Stimulated activated CD4-positive, alpha-beta T cell treated with anti-CD3 and anti-CD28 coated beads, Interleukin-2, amount 100 ng/mL, for 48 hours (primary cell): ENCODE measurements at places on chromosomes 12 and 14.
A peak's percentile ranks its signal among the peaks of the same experiment; 100 is the strongest.

GRCh38 chr12:77795699-77796098 lies 35.0 kb upstream of the NAV3 start:
- no peak for DNase-seq

- no peak for DNase-seq
These were observed 8.8 kb downstream of the DENND5B start for GRCh38 chr12:31582155-31582554.

GRCh38 chr12:119989731-119990381 lies 820 bp downstream of the BICDL1 start:
- DNase-seq = peak; percentile 68

DNA sequence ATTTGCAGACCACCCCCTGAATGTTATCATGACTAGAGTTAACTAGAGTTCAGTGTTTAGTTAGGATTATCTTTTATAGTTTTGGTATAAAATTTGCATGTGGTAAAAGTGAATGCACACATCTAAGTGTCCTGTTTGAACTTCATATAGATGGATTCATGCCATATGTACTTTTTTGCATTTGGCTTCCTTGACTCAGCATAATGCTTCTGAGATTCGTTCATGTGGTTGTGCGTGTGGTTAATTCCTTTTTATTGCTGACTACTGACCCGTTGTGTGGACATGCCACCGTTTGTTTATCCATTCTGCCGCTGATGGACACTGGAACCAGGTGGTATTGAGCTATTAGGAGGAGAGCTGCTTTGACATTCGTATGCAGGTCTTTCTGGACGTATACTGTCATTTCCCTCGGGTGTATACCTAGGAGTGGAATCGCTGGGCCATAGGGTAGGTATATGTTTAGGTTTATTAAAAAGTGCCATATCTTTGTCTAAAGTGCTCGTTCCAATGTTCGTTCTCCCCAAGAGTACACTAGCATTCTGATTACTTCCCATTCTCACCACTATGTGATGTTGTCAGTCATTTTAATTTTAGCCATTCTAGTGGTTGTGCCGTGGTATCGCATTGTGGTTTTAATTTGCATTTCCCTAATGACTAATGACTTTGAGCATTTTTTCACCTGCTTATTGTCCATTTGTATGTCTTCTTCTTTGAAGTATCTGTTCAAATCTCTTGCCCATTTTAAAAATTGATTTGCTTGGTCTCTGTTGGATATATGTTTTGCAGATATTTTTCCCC lies 37.7 kb downstream of the RIN3 start:
- DNase-seq = no peak

GRCh38 chr14:47966076-47966810 lies 290.8 kb upstream of the MDGA2 start:
- DNase-seq = no peak

DNA sequence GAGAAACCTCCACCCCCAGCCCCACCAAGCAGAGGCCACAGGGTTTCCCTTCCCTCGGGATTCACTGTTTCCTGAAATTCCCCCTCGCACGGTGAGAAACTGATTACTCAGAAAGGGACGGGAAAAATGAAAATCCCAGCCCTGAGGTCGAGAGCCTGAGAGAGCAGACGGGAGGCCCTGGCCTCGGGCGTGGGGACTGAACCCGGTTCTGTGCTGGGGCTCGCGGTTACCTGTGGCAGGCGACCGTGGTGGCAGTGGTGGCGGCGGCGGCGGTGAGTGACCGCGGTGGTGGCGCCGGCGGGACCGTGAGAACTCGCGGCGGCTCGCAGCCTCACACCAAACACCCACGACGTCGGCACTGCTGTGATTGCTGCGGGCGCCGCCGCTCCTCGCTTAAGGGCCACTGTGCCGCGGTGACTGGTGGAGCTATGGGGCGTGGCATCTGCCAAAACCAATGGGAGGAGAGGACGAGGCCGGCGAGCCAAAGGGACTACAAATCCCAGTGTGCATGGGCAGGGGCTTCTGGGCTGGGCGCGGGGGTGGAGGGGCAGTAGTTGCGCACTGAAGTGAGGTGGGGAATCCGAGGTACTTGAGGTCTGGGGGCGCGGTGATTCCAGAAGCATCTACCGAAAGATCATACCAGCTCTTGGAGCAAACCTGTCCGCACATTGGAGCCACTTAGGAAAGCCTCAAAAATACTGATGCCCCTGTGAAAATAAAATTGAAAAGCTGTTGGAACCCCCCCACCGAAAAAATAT lies at the start of gene LGMN:
Gene LGMN (minus strand): TSS at position 369 of the 758 bp plus-strand sequence. CDS start 15,841 bp downstream, outside the sequence.
- DNase-seq = peak; percentile 71

DNA sequence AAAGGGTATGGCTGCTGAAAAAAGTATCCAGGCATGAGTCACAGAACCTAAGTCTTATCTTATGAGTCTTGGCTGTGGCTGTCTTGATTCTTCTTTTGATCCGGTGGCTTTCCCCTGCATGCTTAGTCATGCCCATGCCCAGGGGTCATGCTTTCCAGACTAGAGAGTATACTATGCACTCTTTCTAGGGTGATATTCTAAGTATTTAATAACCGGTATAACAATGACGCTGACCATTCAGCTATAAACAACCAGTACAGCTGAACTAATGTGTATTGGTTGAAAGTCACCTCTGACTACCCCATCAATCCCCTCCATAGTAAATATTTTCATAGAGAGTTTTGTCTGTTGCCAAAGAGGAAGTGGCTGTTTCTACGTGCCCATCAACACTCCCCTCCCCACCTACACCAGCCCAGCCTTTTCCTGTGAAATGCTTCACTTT lies 34.7 kb upstream of the NRXN3 start:
- no peak for DNase-seq

- no peak for DNase-seq
These were observed 821.3 kb upstream of the TMEM132C start for GRCh38 chr12:127445581-127446139.

GRCh38 chr14:100871234-100872186 lies 32.0 kb downstream of the RTL1 start:
- no peak for DNase-seq

GRCh38 chr14:100654814-100655740 lies 67.9 kb upstream of the BEGAIN start:
- DNase-seq = peak; percentile 36

DNA sequence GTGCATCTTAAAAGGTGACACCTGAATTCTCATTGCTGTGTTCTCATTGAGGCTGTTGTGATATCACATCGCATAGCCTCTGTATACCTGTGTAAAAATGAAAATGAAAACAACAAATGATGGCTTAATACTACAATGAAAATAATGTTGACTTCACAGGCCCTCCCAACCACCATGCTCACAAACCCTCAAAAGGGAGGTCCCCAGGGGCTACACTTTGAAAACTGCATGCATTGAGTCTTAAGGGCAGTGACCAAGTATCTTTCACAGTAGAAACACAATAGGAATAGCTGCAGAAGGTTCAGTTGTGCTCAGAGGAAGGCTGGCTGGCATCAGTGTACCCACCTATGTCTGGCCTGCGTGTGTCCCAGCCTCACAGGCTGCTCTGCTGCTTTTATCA lies 27.6 kb upstream of the KCNK13 start:
- DNase-seq = no peak

DNA sequence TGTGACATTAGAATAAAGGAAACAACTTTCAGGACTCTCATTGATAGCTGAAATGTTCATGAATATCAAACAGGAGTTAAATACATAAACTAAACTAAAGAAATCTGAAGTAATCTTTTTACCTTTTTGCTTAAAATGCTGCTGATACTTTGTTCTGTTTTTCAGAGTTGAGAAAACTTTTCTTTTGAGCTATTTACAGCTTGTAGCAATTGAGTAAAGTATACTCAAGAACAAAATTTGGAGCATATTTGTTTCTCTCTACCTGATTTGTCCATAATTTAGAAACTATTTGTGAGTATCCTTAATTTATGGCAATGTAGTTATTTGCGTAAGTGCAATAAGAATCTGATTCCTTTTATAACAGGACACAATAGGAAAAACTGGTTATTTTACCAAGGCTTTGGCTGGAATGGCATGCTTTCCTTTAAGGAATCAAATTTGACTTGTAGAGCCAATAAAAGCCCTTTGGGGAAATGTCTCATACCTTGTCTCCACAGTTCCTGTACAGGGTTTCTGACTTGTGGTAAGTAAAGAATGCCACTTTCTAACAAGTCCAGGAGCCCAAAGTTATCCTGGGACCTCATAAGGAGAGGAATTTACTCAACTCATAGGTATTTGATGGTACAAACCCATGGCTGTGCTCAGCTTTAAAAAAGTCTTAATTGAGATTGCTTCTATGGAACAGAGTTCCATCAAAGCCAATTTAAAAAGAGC lies 195.7 kb downstream of the TMEM117 start:
- DNase-seq = no peak

DNA sequence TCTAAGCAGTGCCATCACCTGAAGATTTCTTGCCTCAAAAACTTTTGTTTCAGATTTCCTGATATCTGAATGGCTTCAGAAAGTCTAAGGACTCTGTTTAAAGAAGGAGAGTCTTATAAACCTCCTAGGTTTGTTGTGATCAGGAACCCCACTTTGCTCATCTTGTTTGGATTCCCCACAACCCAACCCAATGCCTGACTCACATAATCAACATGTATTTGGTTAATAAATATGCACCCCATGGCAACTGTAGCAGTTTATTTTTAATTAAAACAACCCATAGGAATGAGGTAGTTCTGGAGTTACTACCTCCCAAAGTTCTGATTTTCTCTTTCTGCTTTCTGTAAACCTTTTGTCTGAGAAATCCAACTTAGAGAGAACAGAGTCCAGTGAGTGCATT lies 51.5 kb downstream of the DBX2 start:
- no peak for DNase-seq

GRCh38 chr14:61460718-61461611 lies 139.6 kb downstream of the PRKCH start:
- DNase-seq = no peak

- DNase-seq = no peak
These were observed 100.7 kb downstream of the DUSP16 start for GRCh38 chr12:12461923-12462315.

DNA sequence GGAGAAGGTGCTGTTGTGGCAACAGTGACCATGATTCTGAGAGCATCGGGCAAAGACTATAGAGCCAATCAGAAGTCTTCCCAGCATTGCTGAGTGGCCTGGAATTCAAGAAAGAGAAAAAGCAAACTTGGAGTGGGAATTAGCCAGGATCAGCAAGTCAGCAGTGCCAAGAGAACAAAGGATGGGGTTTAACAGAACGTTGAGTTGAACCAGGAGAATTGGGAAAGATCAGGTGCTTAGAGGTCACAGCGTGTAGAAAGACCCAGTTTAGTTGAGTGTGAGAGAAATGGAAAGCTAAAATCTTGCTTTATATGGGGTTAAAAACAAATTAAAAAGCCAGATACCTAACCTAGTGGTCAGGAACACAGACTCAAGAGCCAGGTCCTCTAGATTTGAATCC lies 90.5 kb upstream of the DNM1L start:
- DNase-seq = no peak

DNA sequence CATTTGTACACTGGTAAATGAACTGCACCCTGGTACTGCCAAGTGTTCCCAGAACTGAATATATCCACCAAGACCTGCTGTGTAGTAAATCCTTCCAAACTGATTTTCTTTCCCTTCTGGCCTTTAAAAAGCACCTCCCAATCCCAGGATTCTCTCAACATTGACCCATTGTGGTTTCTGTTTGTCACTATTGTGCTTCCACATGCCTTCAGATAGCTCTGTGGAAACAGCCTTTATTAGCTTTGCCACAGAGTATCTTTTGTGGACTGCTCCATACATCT lies 949 bp upstream of the KIF21A start:
- no peak for DNase-seq

GRCh38 chr14:104563742-104564615 lies 15.6 kb upstream of the C14orf180 start:
- DNase-seq = peak; percentile 61

DNA sequence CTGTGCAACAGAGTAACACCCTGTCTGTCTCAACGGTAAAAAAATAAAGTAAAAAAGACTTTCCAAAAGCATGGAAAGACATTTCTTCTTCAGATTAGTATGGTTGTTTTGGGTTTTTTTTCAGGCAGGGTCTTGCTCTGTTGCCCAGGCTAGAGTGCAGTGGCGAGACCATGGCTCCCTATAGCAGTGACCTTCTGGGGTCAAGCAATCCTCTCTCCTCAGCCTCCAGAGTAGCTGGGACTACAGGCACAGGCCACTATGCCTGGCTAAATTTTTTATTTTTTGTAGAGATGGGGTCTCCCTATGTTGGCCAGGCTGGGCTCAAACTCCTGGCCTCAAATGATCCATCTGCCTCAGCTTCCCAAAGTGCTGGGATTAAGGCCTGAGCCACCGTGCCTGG lies 72.8 kb downstream of the KDM2B start:
- DNase-seq = no peak

DNA sequence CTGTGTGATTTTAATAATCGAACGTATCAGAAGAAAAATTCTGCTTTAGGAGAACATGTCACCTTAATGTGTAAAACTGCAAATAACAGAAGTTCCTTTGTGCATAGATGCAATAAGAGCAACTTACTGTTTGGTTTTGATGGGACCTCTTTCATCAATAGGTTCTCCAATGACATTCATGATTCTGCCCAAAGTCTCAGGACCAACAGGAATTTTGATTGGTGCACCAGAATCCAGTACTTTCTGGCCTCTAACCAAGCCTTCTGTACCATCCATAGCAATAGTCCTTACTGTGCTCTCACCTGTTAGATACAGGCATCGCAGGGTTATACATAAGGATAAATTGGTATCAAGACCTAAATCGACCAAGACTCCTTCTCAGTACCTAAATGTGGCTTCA lies 1.1 kb downstream of the ATP5F1B start:
- no peak for DNase-seq

DNA sequence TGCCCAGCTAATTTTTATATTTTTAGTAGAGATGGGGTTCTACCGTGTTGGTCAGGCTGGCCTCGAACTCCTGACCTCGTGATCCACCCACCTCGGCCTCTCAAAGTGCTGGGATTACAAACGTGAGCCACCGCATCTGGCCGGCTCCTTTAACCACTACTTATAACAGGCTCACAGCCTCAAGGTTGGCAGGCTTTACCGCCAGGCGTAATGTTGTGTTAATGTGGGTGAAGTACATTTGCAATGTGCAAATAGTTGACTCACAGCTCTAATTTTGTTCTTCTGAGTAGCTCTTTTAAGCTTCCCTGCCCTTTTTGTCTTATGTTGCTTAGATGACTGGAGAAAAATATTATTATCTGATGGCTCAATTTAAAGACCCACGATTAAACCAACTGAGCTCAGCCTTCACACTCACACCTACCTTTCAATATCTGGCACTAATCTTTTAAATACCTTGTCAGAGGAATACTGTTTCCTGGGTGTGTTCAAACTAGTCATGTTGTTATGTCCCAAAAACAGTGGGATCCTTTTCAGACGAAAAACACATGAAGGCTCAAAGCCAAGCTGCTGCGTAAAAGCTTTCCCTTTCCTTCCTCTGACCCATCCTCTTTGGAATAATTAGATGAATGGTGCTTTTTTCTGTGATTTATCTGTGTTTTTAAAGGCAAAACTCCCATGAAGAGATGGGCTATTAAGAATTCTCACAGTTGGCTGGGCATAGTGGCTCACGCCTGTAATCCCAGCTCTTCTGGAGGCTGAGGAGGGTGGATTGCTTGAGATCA lies 57.2 kb upstream of the USP44 start:
- DNase-seq = no peak

GRCh38 chr14:81384900-81385299 lies 15.2 kb downstream of the STON2 start:
- no peak for DNase-seq
